Activated CD4-positive, alpha-beta T cell treated with anti-CD3 and anti-CD28 coated beads, Interleukin-2, amount 50 U/mL, for 24 hours (primary cell): ENCODE measurements at places on chromosomes 7 and 10.

DNA sequence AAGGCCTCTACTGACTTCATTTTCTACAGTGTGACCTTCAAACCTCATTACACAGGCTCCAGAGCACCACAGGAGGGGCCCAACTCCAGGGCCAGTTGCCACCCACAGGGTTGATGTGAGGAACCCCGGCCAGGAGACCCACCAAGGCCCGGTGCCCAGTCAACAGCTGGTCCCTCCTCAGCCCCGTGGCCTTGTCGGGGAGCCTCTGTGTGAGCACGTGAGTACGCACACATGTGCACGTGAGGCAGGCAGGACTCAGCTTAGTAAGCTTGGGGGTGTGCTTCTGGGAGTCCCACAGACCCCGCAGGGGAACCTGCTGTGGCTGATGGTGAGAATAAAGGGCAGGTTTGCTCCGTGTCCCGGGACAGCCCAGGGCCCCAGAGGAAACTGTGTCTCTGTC is 104.5 kb downstream of the VIPR2 start:
- no peak for DNase-seq

DNA sequence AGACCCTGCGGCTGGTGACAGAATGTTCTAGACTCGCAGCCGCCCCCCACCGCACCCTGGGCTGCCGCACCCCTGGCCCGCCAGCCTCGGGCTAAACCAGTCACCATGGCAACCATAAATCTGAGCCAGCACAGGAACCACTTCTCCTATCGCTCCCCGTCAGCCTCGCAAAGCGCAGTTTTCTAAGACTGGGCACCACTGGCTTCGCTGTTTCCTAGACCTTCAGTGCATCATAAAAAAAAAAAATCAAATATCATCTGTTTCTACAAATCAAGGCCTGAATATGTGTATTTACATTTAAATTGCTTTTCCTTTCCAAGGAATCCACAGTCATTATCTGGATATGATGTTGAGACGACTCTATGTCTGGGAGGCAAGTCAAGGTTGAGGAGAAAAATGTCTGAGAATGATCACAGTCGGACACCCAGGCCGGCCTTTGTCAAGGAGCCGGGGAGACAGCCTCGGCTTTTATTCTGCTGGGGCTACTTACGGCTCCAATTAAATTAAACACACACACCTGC is 99.9 kb downstream of the PTPRN2 start:
- DNase-seq: no peak

GRCh38 chr10:8616166-8616565 is 561.7 kb downstream of the GATA3 start:
- DNase-seq: no peak

DNA sequence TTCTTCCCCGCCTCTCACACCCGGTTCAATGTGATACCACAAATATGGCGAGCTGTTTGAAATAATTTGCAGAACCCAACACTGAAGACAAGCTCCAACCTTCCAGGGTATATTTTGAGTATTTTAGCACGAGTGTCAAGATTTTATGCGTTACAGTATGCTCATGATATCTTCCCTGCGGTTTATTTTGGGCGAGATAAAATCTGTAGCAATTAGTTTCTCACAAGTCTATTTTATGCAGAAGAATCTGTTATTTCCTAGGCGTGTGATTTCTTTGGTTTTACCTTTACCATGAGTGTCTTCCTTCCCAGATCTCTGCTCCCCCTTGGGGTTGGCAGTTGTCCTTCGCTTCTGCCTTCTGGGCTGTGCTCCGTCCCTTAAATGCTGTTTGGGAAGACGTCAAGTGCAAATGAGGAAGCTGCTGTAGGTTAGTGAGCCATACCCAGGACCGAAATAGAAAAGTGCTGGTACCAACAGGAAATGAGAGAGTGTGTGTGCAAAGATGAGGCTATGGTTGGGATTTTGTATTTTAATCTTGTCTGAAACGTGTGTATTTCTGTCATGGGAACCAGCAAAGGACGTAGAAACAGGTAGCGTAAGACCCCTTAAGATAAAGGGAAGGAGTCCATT is 299.8 kb downstream of the KLF6 start:
- no peak for DNase-seq

- DNase-seq: no peak
Measured at GRCh38 chr7:70919481-70920073, 212.4 kb upstream of the GALNT17 start.

- no peak for DNase-seq
Measured at GRCh38 chr10:91636892-91637291, 4.0 kb upstream of the PPP1R3C start.

DNA sequence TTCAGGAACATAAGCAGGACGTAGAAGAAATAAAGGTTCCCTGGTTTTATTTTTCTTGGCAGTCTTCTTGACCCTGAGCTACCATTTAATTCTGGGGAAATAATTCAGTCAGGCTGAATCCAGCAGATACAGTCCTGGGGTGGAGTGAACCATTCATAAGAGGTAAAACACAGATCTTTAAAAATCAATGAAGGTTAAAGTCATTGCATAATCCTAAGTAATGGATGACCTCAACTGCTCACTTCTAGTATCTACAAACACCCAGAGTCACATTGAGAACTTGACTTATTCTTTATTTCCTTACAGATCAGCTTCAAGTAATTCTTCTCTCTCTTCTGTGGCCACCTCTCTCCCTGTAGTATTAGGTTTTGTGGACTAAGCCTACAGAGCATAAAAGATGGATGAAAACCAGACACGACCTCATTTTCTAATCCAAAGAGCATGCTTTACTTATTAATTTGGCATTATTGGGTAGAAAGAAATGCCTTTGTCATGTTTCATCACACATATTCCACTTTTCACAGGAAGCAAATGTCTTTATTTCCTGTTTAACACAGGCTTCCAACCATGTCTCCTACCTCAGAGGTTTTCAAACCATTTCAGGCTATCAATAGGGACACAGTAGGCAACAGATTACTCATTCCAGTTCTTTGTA is 182.3 kb upstream of the IMMP2L start:
- no peak for DNase-seq

DNA sequence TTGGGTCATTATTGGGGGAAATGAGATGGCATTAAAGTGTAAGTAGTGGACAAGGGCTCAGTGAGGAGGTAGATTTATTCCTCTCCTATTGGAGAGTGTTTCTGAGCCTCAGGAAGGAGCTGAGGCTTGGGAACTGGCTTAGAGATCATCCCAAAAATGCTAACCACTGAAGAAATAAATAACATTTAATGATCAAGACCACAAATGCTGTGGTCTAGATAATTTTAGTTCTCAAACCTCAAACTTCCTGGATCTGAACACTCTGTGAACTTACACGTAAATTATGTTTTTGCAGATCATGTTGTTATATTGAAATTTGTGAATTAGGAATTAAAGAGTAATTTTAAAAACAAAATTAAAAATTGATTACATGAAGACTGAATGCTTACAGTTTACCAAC is 27.3 kb downstream of the MDFIC start:
- DNase-seq: no peak

DNA sequence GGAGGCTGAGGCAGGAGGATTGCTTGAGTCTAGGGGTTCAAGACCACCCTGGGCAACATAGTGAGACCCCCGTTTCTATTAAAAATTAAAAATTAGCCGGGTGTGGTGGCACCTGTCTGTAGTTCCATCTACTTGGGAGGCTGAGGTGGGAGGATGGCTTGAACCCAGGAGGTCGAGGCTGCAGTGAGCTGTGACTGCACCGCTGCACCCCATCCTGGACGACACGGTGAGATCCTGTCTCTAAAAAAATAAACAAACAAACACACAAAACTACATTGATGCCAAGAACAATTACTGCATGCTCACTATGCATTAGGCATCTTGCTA is 761 bp upstream of the CHST12 start:
- no peak for DNase-seq

GRCh38 chr10:11147722-11148121 is 130.1 kb downstream of the CELF2 start:
- DNase-seq: no peak
